ENCODE measurements at places on chromosomes 7 and 10. TPM values are rescaled to one million over a fixed set of nuclear protein-coding genes. Genes with fewer than 3 reads are reported as not detected.

The PROSER2 gene
- 86.5 TPM for total RNA-seq

The PAPOLB gene
- total RNA-seq: under 0.01 TPM

The ACBD7 gene
- total RNA-seq: 1.8 TPM

The SFTPA2 gene
- total RNA-seq: not detected

The ITGB8 gene
- 46.4 TPM for total RNA-seq

The FAM237B gene
- not detected for total RNA-seq

The PIP4K2A gene
- 13.8 TPM for total RNA-seq

The INMT gene
- total RNA-seq: not detected

The ZNF680 gene
- total RNA-seq: 2.2 TPM

The EGR2 gene
- 0.33 TPM for total RNA-seq

The PHKG1 gene
- not detected for total RNA-seq

The CPED1 gene
- total RNA-seq: 2.0 TPM

The SPDYE2B gene
- total RNA-seq: not detected

The AGAP9 gene
- 0.63 TPM for total RNA-seq

The GNAT3 gene
- not detected for total RNA-seq

The PRPS1L1 gene
- not detected for total RNA-seq

The PTPRZ1 gene
- total RNA-seq: not detected

The CPXM2 gene
- total RNA-seq: under 0.01 TPM

The JAKMIP3 gene
- total RNA-seq: 0.13 TPM

The LRWD1 gene
- 28.1 TPM for total RNA-seq

The PLXDC2 gene
- 30.4 TPM for total RNA-seq

The RHEB gene
- total RNA-seq: 108 TPM

The MBL2 gene
- not detected for total RNA-seq

The BTBD16 gene
- 1.4 TPM for total RNA-seq

The TACC2 gene
- total RNA-seq: 14.7 TPM
